Cardiac fibroblast (primary cell): ENCODE measurements at places on chromosomes 12 and 14.
A peak's percentile ranks its signal among the peaks of the same experiment; 100 is the strongest.

- no peak for DNase-seq
Measured at GRCh38 chr12:102438047-102438826, 42.1 kb downstream of the IGF1 start.

- DNase-seq = peak; percentile 93
Measured at GRCh38 chr12:52873832-52874572, 25.2 kb upstream of the KRT78 start.

DNA sequence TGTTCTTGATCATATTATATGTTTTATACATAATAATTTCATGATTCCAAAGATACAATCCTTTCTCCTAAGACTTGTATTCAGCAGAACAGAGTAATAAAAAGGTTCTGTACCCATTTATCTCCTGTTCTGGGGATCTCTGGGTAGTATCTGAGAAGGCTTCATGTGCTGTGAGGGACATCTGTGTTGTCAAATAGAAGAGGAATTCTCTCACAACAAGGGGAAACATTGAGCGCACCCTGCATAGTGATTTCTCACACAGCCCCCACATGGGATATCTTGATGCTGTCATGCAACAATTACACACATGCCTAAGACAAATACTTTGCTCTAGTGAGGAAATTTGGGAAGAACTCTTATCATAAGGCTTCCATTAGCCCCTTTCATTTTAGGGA, 101.8 kb upstream of the ATF1 start:
- DNase-seq = peak; percentile 15

DNA sequence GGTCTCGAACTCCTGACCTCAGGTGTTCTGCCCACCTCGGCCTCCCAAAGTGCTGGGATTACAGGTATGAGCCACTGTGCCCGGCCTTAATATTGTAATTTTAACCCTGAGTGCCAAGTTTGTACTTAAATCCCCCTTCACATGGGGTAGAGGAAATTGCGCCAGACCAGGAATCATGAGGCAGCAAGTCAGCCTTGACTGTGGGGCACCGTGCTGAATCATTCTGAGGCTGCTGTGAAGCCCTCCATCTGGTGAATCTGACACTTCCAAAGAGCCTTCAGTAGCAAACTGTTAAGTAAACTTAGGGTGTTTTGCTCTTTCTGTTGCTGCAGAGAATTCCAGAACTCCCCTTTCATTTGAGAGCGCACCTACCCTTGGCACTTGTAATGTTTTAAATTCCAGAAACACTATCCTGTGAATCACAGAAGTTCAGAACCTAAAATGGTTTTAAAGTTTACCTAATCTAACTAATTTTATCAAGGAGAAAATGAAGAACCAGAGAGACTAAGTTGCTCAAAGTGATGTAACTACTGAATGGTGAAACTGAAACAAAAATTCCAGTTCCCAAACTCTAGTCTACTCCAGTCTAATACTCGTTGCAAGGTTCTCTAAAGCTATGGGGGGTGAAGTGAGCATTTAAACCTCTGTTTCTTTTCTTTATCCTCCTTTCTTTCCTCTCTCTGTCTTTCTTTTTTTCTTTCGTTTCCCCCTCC, 7.5 kb downstream of the HEBP1 start:
- DNase-seq = peak; percentile 97

GRCh38 chr14:38238878-38239277, 17.0 kb downstream of the CLEC14A start:
- DNase-seq = no peak

- no peak for DNase-seq
Measured at GRCh38 chr14:94016446-94016976, 9.6 kb upstream of the OTUB2 start.

GRCh38 chr14:54355698-54356097, 41.1 kb upstream of the CDKN3 start:
- no peak for DNase-seq

- no peak for DNase-seq
Measured at GRCh38 chr12:41972196-41972595, 172.5 kb downstream of the GXYLT1 start.

GRCh38 chr12:90399357-90399756, 555.6 kb downstream of the CCER1 start:
- DNase-seq = peak; percentile 4

DNA sequence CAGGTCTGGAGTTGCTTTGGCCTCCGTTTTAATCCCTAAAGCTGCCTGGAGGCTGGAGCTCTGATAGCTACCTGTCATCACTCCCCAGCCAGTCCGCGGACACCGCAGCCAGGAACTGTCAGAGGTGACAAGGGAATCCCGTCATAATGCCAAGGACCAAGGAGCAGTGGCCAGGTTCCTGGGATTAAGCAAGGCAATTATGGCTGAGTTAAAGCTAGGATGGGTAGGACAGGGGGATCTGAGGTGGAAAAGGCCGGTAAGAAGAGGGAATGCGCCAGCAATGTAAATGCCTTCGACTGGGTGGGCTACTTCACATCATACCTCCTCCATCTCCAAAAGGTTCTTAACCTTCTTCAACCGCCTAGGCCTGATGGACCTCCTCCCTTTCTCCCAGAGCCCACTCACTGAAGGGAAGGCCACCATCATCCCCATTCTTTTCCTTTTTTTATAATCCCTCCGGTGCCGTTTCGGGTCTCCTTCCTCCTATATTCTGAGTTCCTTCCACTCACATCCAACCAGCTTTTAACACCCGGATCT, 1.9 kb downstream of the PPP1R3E start:
- no peak for DNase-seq
